Osteocyte (in vitro differentiated cells): ENCODE measurements at places on chromosomes 16 and 17. TPM values are rescaled to one million over a fixed set of nuclear protein-coding genes. Genes with fewer than 3 reads are reported as not detected.
A peak's percentile ranks its signal among the peaks of the same experiment; 100 is the strongest.

HBM gene
- total RNA-seq: not detected in 2 replicates

DNA sequence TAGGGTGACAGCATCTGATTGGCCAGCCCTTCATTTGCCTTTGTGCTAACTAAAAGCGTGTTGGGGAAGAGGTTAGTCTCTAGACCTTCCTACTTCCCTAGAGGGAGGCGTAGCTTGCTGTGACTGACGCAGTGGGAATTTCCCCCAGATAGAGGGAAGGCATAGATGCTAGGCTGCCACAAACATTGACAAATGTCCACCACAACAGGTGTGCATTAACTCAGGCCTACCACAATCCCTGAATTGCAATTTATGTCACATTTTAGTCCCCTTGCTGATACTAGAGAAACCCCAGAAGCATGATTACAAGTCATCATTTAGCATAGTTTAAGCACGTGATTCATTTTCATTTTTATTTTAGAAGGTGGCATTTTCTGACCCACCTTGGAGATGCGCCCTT is 76.3 kb upstream of the WSB1 start:
- no peak for DNase-seq

ASIC2 gene
- total RNA-seq: not detected in 2 replicates

HCRT gene
- not detected in 2 replicates for total RNA-seq

DNA sequence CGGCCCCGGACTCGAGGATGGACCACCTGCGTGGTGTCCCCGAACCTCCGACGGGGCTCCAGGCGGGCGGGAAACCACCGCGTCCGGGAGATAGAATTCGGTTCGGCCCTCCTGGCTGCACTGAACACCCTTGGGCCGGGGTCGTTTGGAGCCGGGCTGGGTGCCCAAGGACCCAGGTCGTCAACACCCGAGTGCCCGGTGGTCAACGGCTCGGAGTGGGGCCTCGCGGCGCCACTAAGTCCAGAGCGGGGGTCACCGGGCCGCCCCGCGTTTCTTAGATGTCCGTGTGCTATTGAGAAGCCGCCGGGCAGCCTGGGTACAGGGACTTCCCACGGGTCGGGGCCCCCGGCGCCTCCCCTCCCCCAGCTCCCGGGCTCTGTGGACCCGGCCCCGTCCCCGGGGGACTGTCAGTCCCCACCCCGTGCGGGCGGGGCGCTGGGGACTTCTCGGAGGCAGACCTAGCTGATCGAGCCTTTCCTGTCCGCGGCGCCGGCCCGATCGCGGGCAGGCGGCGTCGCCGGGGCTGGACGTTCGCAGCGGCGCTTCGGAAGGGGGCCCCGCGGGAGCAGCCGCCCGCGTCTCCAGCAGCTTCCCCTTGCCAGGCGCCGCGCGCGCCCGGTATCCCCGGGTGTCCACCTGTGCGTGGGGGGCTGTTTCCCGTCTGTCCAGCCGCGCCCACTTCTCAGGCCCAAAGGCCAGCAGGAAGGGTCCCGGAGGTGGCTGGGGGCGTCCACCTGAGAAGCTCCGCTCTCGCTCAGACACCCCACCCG is 655 bp upstream of the NPTX1 start:
- DNase-seq: no peak

GRCh38 chr16:61289141-61289540 is 747.1 kb downstream of the CDH8 start:
- DNase-seq: no peak

DNA sequence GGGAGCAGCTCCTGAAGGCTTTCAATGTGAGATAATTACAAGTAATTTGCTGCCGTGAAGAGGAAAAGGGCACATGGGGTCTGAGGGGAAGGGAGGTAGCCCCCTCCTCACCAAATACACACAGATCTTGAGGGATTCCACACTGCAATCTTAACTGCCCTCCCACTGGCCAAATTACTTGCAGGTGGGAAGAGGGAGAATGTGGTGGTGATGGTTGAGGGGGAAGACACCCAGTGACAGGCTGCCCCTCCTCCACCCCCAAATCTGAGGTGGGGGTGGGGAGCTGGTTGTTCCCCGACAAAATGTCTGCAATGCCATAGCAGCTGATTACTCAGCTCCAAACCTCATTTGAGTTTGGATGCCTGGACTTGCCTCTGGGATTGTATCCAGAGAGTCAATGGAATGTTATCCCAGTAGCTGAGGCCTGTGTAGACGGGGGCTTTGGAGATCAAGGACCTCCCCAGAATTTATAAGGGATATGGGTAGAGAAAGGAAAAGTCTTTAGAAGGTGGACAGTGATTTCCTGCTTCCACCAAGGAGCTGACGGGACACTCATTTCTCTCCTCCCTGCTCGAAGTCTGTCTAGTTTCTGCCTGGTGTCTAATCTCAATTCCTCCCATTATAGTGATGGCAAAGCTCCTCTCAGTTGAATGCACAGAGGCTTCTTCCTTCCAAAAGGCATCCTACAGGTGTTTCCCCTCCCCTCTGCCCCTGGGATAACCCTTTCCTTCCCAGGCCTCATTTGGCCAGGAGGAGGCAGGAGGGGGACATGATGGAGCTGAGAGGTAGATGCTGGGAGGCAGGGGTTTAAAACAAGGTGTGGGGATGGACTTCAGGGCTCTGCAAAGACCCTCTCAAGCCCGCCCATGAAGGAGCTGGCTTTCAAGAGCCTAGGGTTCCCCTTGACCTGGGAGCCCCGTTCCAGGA is 8.7 kb downstream of the DLX4 start:
- DNase-seq: no peak

GRCh38 chr16:75116081-75116910 is at the start of gene LDHD:
Gene LDHD (minus strand): TSS chr16:75116780. CDS start chr16:75116720, 60 bp downstream.
- no peak for DNase-seq

DNA sequence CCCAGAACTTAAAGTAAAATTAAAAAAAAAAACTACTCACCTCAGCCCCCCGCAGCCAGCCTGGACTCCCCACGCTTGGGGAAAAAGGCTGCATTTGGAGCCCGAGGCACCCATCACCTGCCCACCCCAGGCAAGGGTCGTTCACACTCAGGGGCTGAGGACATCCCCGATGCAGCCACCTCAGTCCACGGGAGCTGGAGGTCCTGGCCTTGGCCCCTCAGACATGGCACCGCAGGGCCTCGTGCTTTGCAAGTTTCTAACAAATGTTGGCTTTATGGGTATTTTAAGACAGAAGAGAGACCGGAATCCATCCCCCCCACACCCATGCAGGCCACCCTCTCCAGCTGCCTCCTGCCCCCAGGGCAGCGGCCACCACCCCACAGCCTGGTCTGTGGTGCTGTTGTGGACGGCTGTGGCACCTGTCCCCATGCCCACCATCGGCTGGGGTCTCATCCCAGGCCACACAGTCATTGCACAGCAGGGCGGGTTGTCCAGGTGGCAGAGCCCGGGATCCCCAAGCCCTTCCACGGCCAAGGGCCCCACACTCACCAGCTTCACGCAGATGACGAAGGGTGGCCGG is 116.4 kb upstream of the ZNF750 start:
- DNase-seq: peak; percentile 81

CPHXL2 gene
- not detected in 2 replicates for total RNA-seq

DNA sequence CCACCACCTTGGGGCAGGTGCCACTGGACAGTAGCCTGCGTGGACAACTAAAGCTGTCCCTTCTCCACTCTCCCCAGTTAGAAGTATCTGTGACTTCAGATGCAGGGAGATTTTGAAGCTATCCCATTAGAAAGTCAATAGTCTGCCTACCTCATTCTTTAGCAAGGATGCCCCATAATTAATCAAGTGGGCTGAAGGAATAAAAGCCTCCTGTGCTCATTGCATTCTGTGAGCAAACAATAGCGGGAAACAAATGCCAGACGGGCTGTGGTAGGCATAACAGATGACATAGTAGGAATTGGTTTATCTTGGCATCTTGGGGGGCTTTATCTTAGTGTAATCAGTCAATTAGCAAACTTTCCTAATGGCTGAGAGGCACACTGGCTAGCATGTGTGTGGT is 96.7 kb upstream of the HSBP1 start:
- no peak for DNase-seq

GRCh38 chr16:66419527-66419926 is 7.6 kb upstream of the BEAN1 start:
- peak; percentile 32 for DNase-seq

GRCh38 chr17:41975099-41976083 is 8.8 kb downstream of the CNP start:
- no peak for DNase-seq

DNA sequence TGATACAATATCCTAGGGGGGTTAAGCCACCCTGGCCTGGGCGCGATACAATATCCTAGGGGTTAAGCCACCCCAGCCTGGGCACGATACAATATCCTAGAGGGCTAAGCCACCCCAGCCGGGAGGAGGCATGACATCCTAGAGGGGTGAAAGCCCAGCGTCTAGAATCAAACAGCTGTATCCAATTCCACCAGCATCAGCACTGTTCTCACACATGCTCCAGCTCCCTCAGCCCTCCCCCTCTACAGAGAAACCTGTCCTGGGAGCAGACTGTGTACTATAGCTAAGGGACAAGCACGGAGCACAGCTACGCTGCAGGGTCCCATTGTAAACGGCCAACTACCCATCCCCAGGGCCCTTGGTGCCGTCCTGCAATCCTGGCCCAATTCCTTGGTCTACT is 6.2 kb downstream of the GINS2 start:
- DNase-seq: no peak

DNA sequence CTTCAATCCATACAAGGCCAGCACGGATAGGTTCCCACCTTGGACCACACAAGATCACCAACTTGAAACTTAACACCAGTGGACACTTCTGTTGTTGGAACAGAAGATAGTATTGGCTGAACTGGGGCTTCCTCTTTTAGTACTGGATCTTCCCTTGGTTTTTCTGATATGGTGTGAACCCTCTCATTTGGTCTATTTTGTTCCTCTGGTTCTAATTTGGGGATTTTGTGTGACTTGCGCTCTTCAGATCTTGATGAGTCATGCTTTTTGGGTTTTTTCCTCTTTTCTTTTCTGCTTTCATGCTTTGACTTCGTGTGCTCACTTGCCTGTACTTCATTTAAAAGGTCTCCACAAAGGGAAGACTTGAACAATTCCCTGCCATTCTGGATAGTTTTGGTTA is 39.0 kb downstream of the SOST start:
- DNase-seq: no peak

GRCh38 chr17:35614810-35615209 is 27.7 kb downstream of the AP2B1 start:
- DNase-seq: no peak

- DNase-seq: no peak
Observed at GRCh38 chr16:30395992-30396585, 869 bp downstream of the ZNF48 start.

KRT36 gene
- total RNA-seq: not detected in 2 replicates

- DNase-seq: no peak
Observed at GRCh38 chr16:51635181-51635580, 484.1 kb upstream of the SALL1 start.
